AG09319 (cell line): ENCODE measurements at places on chromosomes 6 and 20.

- no peak for DNase-seq
These were observed 12.2 kb upstream of the RSPH3 start for GRCh38 chr6:159012201-159012600.

- DNase-seq, result no peak
These were observed 175.1 kb upstream of the PMEPA1 start for GRCh38 chr20:57884956-57885355.

DNA sequence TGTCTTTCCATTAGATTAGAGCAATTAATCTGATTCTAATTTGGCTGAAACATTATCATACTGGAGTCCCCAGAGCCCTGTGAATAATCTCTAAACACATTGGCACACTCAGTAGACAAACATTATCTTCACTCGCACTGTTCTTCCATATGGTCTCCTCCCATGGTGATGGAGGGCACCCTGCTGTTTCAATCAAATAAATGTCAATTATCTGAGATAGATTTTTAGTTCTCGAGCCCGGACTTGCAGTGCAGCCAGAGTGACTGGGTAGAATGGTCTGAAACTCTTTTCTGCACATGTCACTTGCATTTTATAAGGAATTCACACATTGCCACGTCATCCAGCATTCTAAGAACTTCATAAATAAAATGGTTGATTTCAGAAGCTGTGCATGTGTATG lies 90.6 kb upstream of the MAP3K7 start:
- DNase-seq, result no peak

GRCh38 chr20:19291024-19291817 lies 78.8 kb downstream of the SLC24A3 start:
- no peak for DNase-seq

DNA sequence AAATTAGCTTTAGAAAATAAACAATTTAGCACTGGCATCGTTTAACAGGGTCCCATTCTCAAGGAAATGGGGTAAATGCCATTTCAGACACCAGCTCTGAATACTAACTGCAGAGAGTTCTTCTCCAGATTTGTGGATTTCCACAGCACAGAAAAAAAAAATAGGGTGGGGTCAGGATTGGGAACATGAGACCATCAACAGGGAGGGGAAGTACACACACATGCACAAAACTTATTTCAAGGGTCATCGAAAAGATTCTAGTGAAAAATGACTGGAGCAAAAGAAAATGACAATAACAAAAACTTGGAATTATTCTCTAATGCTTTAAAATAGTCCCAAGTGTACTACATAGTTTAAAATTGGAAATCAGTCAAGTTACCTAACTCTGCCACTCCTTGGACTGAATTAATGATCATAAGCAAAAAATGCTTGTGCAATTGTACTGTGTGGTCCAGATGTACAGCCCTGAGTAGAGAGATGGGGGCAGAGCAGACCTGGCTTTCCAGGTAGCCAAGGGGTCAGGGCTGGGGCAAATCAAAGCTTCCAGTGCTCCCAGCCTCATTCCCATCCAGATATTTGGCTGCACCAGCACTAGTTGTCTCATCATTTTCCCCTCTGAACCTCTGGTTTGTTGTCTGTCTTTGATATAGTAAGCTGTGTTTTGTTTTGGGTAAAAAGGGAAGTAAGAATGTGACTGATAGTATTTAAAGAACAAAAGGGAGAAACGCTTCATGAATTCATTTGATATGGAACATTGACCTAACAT lies 152.4 kb downstream of the SOBP start:
- no peak for DNase-seq

GRCh38 chr20:12207875-12208274 lies 290.2 kb downstream of the BTBD3 start:
- no peak for DNase-seq

GRCh38 chr20:9440892-9441291 lies 73.5 kb upstream of the LAMP5 start:
- no peak for DNase-seq

GRCh38 chr6:1384549-1385128 lies 4.7 kb upstream of the FOXF2 start:
- no peak for DNase-seq

- DNase-seq, result no peak
These were observed 214.3 kb upstream of the MARCKS start for GRCh38 chr6:113642714-113643406.

DNA sequence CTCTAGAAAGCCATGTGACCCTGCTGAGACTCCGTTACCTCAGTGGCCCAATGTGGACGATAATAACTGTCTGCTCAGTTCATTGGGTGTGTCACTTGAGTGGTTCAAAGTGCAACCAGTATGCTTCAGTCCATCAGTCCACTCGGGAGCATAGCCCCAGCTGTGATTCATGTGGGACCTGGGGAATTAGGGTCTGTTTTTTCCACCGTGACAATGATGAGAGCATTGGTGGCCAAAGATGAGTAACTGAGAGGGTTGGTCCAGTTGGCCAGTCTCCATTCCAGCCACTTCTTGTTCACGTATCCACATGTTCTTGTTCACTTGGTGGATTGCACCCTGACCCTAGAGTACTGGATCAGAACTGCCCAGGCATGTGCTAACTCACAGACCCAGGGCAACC lies 403.6 kb downstream of the CD83 start:
- no peak for DNase-seq

DNA sequence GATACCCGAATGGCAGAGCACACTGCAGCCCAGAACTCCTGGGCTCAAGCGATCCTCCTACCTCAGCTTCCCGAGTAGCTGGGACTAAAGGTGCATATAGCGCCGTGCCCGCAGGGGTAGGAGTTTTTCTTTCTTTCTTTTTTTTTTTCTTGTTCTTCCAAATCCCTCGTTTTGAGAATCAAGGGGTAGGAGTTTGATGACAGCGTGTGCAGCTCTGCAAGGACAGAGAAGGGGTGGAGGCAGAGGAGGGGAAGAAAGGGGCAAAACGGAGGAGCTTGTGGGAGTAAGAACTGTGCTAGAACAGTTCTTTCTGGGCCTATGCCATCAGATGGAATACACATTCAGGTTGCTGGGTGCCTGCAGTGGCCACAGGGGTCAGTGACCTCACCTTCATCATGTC lies 15.3 kb downstream of the RRP36 start:
- no peak for DNase-seq

GRCh38 chr6:145705561-145705960 lies 29.8 kb downstream of the EPM2A start:
- DNase-seq, result no peak

GRCh38 chr20:31719644-31720485 lies 2.8 kb downstream of the BCL2L1 start:
- DNase-seq, result no peak

DNA sequence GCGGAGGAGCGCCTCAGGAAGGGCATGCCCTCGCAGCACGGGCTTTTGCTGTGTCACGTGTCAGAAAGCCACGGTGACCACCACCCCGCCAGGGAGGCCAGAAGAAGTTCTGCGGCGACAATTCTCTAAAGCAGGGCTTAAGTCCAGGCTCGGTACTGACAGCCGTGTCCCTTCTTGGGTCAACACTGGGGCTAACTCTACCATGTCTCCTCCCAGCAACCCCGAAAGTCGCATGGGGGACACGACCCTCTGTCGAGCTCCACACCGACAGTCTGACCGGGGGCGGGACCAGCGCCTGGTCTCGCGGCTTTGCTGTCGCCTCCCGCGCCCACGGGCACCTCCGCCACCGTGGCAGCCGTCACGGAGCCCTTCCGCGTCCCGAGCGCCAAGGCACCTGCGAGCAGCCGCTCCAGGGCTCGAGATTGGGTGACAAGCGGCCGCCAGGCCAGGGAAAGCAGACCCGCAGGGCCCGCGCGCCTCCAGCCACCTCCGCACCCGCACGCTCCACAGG lies 534 bp downstream of the NANP start:
- no peak for DNase-seq

GRCh38 chr20:41362748-41363140 lies 3.9 kb downstream of the EMILIN3 start:
- DNase-seq, result no peak

GRCh38 chr20:56386219-56386618 lies 5.8 kb downstream of the AURKA start:
- DNase-seq, result no peak

DNA sequence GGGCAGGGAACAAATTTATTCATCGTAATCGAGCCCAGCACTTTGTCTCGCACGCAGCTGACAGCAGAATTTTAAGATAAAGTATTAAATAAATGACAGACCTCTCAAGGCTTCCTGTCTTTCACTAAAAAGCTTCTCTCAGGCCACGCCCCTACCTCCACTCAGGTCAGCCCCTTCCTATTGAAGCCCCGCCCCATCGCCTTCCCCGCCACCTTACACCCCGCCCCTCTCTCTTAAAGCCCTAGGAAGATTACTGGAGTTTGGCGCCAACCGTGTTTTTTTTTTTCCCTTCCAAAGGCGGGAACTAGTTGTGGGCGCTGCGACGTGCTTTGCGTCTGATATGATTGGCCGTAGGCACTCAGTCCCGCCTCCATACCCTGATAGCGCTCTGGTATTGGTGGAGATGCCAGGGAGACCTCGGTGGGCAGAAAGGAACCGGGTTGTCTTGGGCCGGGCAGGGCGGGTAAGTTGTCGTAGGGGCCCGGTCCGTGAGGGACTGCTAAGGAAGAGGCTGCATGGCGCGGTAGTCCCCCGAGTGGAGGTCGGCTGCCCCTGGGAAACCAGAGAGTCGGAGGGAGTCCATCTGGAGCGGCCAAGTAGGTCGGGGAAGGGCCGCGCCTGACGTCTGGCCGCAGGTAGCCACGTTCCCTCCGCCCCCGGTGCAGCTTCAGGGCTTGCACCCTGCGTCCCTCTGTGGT lies at the start of gene CASP8AP2:
Gene CASP8AP2 (plus strand): TSS at position 409 of the 698 bp plus-strand sequence.
- DNase-seq, result peak; percentile 95

GRCh38 chr6:123551939-123552707 lies 84.6 kb downstream of the TRDN start:
- no peak for DNase-seq

GRCh38 chr6:54134935-54135334 lies 23.7 kb downstream of the MLIP start:
- DNase-seq, result no peak

- peak; percentile 91 for DNase-seq
These were observed 28.3 kb downstream of the RIN2 start for GRCh38 chr20:19786311-19786710.

GRCh38 chr20:56345911-56346310 lies 12.9 kb upstream of the FAM210B start:
- no peak for DNase-seq

GRCh38 chr6:25608558-25609174 lies 43.3 kb upstream of the SCGN start:
- DNase-seq, result no peak

- DNase-seq, result peak; percentile 12
These were observed at the start of gene GMEB2 for GRCh38 chr20:63626424-63627128. Gene GMEB2, minus strand, starts transcription at chr20:63627101. Its CDS starts 7,704 bp downstream, at chr20:63619397.

- no peak for DNase-seq
These were observed 604.6 kb downstream of the TFAP2A start for GRCh38 chr6:9810286-9810685.

DNA sequence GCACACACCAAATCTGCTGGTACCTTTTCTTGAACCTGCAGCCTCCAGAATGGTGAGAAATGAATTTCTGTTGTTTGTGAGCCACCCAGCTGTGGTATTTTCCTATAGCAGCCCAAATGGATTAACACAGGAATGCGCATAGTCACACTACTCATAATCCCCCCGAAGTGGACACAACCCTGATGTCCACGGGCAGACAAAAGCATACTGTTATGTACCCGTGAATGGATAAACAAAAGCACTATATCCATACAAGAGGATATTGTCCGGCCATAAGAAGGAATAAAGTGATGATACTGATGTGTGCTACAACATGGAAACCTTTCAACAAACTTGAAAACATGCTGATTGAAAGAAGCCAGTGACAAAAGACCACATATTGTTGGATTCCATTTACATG lies 25.1 kb upstream of the RPP40 start:
- DNase-seq, result no peak

- no peak for DNase-seq
These were observed 334.8 kb downstream of the NRN1 start for GRCh38 chr6:5671601-5672559.

GRCh38 chr6:13238017-13238416 lies 90.3 kb downstream of the TBC1D7 start:
- no peak for DNase-seq

DNA sequence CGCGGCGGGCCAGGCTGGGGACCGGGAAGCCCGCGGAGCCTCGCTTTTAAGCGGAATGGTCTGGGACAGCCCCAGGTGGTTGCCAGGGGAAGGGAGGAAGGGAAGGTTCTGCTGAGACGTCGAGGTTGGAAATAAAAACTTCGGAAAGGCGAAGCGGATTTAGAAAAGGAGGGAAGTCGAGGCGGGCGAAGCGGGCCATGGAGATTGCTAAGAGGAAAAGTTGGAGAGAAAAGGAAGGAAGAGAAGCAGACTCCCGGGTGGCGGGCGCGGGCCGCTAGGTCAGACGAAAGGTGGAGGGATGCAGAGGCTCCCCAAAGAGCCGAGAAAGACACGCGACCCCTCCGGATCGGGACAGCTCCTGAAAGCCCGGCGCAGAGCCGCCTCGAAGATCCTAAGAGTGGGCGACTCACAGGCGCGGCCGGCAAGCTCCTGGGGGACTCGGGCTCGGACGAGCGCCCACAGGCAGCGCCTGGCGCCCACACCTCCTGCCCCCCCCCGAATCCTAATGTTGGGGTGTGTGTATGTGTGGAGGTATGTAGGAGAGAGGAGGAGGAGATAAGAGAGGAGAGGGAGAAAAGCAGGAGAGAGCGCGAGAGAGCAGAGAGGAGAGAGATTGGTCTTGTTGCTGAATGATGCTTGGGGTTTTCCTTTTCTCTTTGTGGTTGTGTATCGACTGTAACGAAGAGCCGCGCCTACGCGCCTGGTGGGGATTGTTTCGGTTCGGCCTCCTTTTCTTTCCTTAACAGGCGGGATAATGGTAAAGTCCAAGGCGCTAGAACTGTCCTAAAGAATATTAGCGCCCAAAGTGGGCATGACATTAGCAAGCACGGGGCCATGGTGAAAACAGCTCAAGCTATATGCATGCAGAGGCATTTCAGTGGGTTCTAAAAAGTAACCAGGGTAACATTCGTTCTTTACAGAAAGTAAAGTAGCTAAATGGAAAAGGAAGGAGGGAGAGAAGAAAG lies 1.5 kb downstream of the TFAP2B start:
- DNase-seq, result no peak

DNA sequence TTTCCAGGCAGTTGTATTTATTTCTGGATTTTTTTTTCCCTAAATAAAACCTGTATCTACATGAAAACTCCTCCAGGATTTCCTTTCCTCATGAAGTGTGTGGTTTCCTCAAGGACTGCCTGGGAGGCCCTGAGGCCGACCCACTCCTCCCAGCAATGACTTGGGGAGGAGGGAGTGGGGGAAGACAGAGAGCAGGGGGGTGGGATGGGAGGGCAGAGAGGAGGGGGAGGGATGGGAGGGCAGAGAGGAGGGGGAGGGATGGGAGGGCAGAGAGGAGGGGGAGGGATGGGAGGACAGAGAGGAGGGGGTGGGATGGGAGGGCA lies 161.8 kb upstream of the AGPAT4 start:
- no peak for DNase-seq
